COR-L47 (cell line): ENCODE measurements at places on chromosomes 7 and 10.

DNA sequence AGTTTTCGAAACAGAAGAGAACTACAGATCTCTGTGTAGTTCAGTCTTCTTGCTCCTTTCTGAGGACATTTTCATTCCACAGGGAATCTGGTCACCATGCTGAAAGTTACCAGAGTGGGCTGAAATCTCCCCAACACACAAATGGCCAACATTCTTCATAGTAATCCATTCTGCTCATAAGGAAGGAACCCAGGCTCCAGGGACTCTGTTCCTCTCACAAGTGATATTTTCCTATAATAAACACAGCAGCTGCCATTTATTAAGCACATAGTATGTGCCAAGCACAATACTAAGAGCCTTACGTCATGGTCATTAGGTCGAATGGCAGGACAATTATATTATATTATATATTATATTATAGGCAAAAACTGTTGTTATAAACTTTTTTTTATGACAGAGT, 109.8 kb downstream of the RAB11FIP2 start:
- DNase-seq, result no peak

GRCh38 chr7:70730451-70731110, 401.4 kb upstream of the GALNT17 start:
- DNase-seq, result no peak

DNA sequence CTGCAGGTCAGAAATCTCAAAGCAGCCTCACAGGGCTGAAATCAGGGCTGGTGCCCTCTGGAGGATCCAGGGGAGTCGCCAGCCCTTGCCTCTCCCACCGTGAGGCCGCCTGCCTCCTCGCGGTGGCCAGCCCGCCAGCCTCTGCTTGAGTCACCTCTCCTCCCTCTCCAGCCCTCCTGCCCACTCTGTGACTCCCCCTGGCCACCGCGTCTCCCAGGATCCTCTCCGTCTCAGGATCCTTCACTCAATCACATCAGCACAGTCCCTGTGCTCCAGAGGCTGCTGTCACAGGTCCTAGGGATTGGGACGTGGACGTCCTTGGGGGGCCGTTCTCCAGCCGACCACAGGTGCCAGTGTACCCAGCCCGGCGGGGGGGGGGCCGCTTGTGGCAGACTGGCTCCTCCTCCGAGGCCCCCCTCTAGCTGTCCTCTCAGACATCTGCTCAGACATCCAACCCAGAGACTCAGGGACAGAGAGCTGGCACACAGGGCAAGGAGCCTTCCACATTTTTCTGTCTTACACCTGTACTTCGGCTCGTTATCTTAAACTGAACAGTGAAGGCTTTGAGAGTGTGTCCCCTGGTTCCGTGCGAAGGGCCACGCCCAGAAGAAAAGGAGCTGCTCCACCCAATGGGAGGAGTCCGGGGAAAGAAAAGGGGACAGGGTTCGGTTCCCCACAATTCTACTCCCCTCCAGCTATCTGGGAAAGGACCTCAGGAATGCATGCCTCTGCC, 9.4 kb upstream of the PPP2R2D start:
- no peak for DNase-seq

DNA sequence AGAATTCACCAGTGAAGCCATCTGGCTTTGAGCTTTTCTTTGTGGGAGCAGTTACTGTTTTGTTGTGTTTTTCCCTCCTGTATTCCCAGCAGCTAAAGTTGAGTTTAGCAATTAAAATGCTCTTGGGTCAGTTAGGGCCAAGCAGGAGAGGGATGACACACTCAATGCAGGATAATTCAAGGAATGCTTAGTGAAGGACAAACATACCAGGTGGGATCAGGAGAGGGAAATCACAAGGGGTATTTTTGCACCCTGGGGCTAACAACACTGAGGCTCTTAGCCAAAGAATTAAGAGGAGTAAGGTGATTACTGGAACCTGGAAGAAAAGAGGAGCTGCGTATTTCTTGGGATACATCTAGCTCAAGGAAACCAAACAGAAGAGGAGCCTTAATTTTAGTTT, 82.4 kb upstream of the KCND2 start:
- DNase-seq, result no peak

DNA sequence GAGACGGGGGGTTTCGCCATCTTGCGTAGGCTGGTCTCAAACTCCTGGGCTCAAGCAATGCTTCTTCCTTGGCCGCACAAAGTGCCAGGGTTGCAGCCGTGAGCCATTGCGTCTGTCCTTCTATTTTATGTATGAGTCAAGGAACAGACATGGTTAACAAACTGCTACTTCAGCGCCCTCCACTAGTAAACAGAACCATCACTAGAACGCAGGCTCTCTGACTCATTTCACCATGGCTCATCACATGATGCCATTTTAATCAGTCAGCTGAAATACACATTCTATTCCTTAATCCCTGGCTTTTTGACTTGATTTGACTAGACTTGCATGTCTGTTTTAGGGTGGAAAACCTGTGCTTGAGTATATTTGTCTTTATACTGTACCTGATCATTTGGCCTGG, 41.3 kb downstream of the CELF2 start:
- no peak for DNase-seq

GRCh38 chr7:149150981-149151380, 3.7 kb downstream of the ZNF398 start:
- DNase-seq, result no peak

- DNase-seq, result no peak
Measured at GRCh38 chr10:17123961-17124360, 5.7 kb downstream of the CUBN start.

- no peak for DNase-seq
Measured at GRCh38 chr10:80253266-80253962, 36.0 kb downstream of the MAT1A start.

- no peak for DNase-seq
Measured at GRCh38 chr7:22622116-22622785, 104.7 kb upstream of the IL6 start.

GRCh38 chr10:73941300-73941699, 30.4 kb downstream of the PLAU start:
- DNase-seq, result no peak

GRCh38 chr7:125253452-125254190, 324.0 kb upstream of the POT1 start:
- no peak for DNase-seq

DNA sequence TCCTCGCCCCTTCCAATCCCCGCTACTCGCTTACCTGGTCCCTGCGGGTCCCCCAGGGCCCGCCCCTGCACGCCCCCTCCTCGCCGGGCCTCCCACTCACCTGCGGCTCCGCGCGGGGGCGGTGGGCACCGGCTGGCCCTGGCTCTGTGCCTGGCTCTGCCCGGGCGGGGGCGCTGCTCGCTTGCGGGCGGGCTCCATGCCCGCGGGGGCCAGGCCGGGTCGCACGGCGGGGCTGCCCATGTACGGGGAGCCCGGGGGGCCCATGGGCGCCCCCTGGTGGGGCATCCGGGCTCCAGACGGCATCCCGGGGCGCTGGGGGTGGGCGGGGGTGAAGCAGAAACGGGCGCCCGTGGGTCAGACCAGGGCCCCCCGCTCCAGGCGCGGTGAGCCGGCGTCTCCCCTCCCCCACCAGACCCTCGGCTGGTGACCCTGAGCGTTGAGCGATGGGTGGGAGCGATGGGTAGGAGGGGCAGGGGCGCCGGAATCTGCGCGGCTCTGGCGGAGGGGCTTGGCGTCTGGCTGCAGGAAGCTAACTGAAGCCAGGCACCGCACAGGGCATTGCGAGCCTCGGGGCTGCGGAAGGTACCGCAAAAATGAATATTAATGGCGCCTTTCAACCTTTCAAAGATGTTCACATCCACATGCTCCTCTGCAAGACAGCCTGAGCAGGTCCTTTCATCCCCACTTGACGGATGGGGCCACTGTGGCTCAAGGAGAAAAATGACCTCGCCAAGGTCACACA, 3.0 kb downstream of the SMARCD3 start:
- peak; percentile 21 for DNase-seq

GRCh38 chr10:5047912-5048628, 44.4 kb upstream of the AKR1C2 start:
- DNase-seq, result no peak

GRCh38 chr7:146683439-146683838, 566.8 kb downstream of the CNTNAP2 start:
- DNase-seq, result no peak

- DNase-seq, result no peak
Measured at GRCh38 chr7:139095194-139095659, 14.3 kb downstream of the ZC3HAV1 start.

GRCh38 chr7:111992601-111993000, 213.6 kb downstream of the DOCK4 start:
- DNase-seq, result no peak

GRCh38 chr10:70481831-70482530, 3.4 kb downstream of the PALD1 start:
- DNase-seq, result no peak

DNA sequence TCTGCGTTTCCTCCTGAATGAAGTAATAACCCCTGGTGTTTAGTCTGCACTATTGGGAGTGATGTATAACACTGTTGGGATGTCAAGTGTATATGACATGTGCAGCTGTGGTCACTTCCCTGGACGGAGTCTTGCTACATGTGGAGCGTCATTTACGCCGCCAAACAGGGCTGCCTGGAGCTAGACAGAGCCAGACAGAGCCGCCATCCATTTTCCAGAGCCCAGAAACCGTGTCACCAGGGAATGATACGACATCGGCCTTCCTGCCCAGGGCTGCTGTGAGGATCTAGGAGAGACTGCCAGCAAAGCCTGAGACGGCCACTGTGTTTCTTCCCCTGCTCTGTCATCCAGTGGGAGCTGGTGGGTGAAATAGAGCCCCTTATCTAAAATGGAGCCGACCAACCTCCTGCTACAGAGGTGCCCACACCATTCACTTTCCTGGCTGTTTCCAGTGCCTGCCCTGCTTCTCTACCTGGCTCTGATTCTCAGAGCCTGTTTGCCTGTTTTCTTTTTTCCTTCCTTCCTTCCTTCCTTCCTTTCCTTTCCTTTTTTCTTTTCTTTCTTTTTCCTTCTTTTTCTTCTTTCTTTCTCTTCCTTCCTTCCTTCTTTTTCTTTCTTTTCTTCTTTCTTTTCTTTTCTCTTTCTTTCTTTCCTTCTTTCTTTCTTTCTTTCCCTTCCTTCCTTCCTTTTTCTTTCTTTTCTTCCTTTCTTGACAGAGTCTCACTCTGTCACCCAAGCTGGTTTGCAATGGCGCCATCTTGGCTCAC, 13.3 kb upstream of the FGFR2 start:
- no peak for DNase-seq

- DNase-seq, result no peak
Measured at GRCh38 chr7:96440328-96440727, 118.4 kb upstream of the SLC25A13 start.

DNA sequence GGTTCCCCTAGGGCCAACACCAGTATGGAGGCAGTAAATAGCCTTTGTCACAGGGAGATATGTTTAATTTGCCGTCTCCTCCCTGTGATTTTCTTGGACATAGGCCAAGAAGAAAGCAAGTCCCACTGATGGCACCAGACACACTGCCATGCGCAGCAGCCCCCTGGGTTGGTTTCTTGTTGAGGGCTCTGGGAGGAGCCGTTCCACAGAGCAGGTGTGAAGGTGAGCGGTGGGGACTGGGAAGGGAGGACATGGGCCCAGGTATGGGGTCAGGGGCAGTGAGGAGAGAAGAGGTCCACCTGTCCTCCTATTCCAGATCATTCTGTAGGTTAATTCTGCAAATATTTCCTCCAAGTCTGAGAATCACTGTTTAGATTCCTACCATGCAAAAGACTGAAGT, 376.1 kb downstream of the PLXNA4 start:
- peak; percentile 71 for DNase-seq

DNA sequence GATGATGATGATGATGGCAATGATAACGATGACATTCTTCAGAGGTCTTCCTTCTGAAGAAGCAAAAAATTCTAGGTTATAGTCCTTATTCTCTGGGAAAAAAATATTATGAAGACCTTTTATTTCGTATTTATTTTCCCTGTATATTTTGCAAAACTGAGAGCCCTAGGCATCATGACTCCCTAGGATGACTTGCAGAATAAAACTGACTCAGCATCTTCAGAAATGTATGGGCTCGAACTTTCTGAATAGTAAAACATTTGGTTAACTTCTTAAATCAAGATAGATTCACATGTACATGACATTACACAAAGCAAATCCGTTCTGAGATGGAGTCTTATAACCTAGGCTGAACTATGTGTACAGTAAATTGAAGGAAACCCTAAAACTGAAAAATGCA, 29.4 kb downstream of the DKK1 start:
- no peak for DNase-seq

DNA sequence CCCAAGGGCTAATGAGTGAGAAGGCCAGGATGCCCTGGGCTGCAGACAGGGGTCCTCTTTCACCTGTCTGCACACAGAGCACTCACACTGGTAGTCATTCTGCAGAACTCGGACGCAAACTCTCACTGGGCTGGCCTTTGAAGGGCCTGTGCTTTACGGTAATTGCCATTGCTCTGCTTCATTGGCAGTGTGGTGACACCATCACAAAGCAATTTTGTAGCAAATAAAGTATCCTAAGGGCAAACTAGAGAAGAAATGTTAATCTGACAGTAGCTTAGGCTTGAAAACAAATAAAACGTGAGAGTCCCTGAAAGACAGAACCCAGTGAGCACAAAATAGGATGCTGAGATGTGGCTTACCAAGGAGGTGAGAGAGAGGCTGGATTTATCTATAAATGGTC, 30.6 kb upstream of the FIGNL1 start:
- DNase-seq, result no peak

DNA sequence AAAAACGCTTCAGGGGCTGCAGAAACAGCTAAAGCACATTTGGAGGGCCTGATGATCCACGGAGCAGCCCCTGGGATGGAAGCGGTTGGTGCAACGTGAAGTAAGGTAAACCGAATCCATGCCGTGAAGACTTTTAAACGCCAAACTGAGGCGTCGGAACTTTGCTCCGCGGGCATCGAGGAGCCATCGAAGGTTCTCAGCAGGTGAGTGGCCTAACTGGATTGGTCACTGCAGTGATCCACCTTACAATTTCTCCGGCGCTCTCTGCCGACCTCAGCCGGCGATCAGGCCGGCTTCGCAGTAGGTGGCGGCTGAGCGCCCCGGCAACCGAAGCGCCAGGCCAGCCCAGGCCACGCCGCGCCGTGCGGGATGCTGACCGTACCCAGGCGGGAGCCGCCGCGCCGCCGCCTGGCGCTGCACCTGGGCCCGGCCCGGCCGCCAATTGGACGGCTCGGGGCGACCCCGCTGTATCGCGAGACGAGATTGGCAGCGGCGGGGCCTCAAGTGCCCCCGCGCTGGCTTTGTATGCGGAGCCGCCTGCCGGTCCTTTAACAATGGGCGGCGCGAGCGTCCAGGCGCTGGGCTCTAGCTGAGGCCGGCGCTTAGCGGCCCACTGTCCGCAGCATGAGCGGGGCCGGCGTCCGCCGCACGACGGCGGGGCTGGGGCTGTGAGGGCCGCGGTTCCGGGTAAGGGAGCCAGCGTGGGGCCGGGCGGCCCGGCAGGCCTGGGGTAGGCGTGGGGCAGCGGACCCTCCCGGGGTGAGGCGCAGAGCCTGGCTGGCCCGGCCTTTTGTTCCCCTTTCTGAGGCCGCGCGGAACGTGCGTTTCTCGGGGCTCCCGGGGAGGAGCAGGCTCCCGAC, at the start of gene CCNJ:
CCNJ (plus strand) TSS at position 551 of the 860 bp plus-strand sequence. CDS start 811 bp downstream, outside the sequence.
- peak; percentile 78 for DNase-seq

- DNase-seq, result no peak
Measured at GRCh38 chr10:99533496-99534449, 1.0 kb downstream of the NKX2-3 start.

- DNase-seq, result no peak
Measured at GRCh38 chr10:49700997-49701396, 21.5 kb downstream of the C10orf53 start.
